ENCODE measurements at places on chromosomes 7 and 10. TPM values are rescaled to one million over a fixed set of nuclear protein-coding genes. Genes with fewer than 3 reads are reported as not detected.

DNA sequence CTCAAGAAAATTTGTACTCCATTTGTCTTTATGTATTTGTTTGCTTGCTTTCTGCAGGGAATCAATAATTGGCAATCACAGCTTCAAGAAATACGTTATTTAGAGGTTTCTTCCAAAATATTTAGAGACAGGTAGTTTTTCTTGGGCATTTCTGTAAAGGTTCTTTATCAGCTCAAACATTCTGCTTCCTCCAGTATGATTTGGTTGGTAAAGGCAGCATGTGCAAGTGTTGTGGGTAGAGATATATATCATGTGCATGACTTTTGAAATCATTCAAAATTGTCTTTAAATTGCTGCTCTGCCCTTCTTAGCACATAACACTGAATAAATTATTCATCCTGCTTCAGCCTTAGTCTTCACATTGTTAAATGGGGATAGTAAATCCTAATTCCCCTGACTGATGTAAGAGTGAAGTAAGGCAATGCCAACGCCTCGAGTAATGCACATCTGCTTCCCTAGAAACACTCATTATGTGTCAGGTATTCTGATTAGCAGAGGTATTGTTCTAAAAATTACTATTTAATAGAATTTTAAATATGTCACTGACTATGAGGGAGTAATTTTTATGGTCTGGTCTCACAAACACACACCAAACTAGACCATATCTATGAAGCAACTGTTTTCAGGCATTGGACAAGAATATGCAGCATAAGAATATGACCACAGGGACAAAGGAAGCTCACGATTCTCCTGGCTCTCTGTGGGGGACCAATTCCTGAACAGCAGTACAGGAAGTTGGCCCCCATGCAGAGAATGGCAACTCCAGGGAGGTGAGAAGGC is 77.3 kb upstream of the AKR1E2 start:
- no peak for DNase-seq

DNA sequence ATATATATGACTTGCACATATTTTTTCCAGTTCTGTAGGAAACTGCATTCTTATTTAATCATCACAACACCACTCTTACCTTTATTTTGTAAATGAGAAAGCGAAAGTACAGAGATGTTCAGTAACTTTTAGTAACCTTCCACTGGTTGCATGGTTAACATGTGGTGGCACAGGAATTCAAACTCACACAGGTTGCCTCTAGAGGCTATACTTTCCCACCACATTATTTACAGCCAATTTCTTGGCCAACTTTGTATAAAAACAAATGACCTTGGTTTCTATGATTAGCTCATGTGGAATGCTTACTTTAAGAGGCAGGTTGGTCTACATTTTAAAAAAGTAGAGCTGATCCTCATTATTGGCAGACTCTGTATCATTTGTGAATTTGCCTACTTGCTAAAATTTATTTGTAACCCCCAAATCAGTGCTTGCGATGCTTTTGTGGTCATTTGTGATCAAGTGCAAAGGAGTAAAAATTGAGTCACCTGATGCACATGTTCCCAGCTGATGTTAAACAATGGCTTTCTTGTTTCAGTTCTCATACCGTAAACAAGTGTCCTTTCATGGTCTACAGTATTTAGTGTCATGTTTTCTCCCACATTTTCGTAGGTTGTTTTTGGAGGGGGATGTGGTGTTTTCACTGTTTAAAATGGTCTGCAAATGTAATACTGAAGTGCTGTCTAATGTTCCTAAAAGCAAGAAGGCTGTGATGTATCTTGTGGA is 14.8 kb downstream of the BBS9 start:
- peak; percentile 11 for DNase-seq

GRCh38 chr7:24834128-24834798 is 77.0 kb upstream of the GSDME start:
- DNase-seq: no peak

GRCh38 chr7:130123501-130123900 is 53.2 kb downstream of the KLHDC10 start:
- DNase-seq: no peak

GRCh38 chr10:32375631-32376030 is 28.7 kb upstream of the EPC1 start:
- DNase-seq: no peak

GRCh38 chr7:22640269-22640668 is 86.7 kb upstream of the IL6 start:
- no peak for DNase-seq

DNA sequence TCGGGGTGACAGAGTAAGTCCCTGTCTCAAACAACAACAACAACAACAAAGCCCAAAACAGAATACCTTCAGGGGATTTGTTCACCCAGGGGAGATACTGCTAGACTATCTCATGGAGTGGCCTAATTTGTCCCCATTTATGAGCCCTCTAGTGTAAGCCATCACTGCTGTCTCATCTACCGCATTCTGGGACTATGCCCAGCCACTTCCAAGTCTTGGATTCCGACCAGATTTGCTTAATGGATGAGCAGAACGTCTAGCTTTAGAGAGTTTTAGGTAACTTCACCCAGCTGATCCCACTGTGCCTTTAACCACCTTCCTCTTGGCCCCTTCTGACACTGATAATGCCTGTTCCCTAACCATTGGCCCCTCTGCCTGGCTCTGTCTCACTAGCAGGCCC is 47.1 kb downstream of the PAPSS2 start:
- DNase-seq: peak; percentile 23

DNA sequence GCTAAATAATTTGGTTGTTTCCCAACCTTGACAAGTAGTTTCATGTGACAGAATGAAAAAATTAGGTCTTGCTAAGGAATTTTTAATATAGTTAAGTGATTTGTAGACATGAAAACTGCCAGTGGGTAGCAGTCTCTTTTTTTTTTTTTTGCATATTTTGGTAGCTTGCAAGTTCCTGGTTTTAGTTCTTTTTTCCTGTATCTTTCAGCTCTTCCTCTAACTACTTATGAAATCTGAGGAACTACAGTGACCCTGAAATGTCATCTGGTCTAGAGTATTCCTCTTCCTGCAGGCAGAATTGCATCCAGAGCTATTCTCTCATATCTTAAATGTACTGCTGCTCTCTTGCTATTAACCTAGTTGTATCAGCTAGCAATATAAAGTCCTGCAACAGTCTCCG is 160.4 kb downstream of the HDAC9 start:
- DNase-seq: no peak

- no peak for DNase-seq
Measured at GRCh38 chr7:98548971-98549370, 68.1 kb upstream of the NPTX2 start.

DNA sequence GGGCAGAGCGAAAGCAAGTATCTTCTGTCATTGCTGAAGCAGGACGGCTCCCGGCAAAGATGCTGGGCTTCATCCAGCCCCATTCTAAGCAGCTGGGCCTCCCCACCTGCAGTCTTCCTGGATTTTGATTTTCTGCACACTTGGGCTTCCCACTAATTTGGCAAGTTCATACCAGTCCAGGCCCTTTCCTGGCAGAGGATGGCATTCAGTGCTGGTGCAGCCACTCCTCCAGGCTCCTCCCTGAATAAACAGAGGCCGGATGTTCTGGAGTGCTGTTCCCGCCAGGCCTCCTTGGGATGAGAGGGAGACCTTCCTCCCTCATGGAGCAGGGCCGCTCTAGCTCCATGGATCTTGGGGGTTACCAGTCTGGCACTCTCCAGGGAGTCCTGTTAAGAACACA is 3.4 kb downstream of the BAG3 start:
- DNase-seq: peak; percentile 35

DNA sequence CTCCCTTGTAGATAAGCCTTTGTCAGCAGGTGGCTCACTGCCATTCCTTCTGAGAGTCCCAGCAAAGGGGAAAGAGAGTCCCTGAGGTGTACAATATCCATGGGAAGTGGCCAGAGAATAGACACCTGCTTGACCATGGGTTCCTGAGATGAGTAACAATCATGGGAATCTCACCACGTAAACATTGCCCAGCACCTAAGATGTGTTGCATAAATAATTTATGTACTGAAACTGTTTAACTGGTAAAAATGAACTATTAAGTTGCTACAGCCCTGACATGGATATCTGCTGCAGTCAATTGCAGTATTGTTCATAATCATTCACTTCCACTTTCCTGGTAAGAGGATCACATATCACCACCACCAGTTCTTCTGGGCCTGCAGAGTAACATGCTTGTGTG is 123.8 kb upstream of the INHBA start:
- no peak for DNase-seq

- DNase-seq: peak; percentile 10
Measured at GRCh38 chr7:64630496-64630895, 35.4 kb upstream of the ZNF107 start.

GRCh38 chr7:54166419-54166818 is 375.8 kb upstream of the VSTM2A start:
- no peak for DNase-seq

The PSMC2 gene
- total RNA-seq: 170 TPM

The SGCE gene
- 77.4 TPM for total RNA-seq

The CCDC172 gene
- not detected for total RNA-seq

The FAM13C gene
- 9.1 TPM for total RNA-seq

The KCNH2 gene
- not detected for total RNA-seq

The TMEM213 gene
- total RNA-seq: 0.33 TPM
